ENCODE measurements at places on chromosomes 12 and 14.
A peak's percentile ranks its signal among the peaks of the same experiment; 100 is the strongest.

- no peak for DNase-seq
These were observed 70.9 kb downstream of the MON2 start for GRCh38 chr12:62537551-62537950.

DNA sequence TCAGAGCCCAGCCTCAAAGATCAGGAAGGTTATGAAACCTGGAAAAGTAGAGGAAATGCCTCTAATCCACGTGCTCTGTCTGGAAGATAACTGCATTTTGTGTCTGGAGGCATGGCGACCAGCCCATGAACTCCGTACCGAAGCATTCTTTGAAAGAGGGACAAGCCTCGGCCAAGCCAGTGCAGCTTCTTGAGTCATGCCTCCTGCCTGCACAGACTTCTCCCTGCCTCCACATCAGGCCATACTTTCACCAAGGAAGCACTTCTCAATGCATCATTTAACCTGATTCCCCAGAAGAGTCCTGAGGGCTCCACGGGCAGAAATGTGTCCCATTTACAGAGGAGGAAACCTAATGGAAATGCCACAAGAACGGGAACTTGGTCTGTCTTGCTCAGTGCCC is 3.4 kb downstream of the ACTN1 start:
- no peak for DNase-seq

DNA sequence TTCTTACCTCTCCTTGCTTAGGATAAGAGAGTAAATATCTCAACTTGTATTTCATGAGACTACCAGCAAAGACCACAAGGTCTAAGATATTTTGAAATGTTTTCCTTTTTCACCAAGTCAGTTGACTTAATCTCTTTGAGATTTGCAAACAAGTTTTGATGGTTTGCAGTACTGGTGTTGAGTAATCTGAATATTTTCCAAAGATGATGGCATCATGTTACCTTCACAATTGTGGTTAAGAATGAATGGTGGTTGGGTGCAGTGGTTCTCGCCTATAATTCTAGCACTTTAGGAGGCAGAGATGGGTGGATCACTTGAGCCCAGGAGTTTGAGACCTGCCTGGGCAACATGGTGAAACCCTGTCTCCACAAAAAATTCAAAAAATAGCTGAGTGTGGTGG is 225.7 kb downstream of the TMTC2 start:
- no peak for DNase-seq

GRCh38 chr12:94620621-94621020 is 29.7 kb downstream of the TMCC3 start:
- DNase-seq, result no peak

GRCh38 chr12:127607146-127607725 is 659.7 kb upstream of the TMEM132C start:
- no peak for DNase-seq

- DNase-seq, result peak; percentile 62
These were observed 32.0 kb upstream of the RIMBP2 start for GRCh38 chr12:130747867-130748740.

DNA sequence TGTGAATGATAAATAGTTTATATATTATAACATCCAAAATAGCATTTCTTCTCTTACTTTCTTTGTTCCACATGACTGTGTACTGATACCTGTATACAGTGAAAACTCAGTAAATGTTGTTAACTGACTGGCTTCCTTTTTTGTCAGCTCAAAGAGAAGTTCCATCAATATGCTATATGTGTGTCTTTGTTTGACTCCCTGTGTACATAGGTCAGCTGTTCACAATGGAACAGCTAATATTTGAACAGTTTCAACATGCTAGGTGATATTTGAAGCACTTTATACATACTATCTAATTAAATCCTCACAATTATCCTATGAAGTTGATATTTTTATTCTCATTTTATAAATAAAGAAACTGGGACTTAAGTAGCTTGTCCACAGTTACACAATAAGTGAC is 15.3 kb upstream of the KICS2 start:
- DNase-seq, result no peak

DNA sequence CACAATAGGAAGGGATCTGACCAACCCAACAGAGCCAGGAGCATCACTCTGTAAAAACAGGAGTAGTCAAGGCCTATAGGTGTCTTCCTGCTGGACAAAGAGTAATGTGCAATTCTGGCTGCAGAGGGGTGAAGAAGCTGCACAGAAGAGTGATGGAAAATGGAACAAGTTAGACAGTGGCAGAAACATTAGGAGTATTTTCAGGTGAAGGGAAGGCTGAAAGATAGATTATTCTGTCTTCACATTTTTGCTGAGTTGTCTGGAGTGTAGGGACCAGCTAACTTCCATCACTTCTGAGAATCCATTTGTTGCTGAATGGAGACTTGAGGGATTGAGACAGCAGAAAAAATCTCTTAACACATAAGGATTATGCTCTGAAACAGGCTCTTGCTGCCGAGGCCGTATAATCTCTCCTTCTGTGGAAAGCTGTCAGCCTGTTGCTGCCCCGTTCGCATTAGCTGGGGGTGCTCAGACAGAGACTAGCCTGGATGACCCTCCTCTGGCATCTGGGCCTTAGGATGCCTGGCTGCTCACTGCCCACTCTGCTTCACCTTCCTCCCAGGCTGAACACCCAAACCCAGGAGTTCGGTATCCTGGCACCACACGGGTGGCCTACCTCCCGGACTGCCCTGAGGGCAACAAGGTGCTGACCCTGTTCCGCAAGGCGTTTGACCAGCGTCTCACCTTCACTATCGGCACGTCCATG is 3.1 kb upstream of the ARHGEF25 start:
- no peak for DNase-seq

- no peak for DNase-seq
These were observed 310.2 kb downstream of the MDGA2 start for GRCh38 chr14:47365233-47365632.

- no peak for DNase-seq
These were observed 1.1 kb downstream of the AVIL start for GRCh38 chr12:57817261-57817989.

GRCh38 chr12:3313675-3314663 is 177.0 kb upstream of the PRMT8 start:
- no peak for DNase-seq

DNA sequence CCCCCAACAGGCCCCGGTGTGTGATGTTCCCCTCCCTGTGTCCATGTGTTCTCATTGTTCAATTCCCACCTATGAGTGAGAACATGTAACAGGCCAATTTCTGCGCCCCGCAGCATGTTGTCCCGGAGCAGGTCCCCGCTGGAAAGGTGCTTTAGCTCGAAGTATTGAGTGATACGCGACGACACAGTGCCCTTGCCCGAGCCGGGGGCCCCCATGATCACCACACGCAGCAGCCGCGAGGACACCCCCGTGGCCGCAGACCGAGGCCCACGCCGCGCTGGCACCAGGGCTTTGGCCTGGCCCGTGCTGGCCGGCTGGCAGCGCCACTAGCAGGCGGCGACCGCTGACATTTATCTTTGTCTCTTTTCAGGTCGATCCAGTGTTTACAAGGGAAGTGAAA is 91.7 kb downstream of the GLT1D1 start:
- no peak for DNase-seq

DNA sequence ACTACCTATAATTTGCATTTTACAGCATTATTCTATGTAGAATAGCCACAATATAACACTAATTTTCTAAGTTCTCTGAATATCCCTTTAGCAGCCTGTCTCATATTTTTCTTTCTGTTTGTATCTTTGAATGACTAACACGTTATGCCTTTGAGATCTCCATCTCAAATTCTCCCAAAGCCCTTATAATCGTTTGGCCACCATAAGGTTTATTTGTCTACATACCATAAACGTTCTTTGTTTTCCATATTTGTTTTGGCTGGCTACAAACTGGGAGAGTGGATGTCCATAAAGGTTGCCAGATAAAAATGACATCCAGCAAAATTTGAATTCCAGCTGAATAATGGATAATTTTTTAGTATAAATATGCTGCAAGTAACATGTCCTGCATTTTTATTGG is 203.7 kb downstream of the STXBP6 start:
- no peak for DNase-seq

GRCh38 chr12:132530447-132530846 is 40.5 kb downstream of the FBRSL1 start:
- DNase-seq, result no peak

DNA sequence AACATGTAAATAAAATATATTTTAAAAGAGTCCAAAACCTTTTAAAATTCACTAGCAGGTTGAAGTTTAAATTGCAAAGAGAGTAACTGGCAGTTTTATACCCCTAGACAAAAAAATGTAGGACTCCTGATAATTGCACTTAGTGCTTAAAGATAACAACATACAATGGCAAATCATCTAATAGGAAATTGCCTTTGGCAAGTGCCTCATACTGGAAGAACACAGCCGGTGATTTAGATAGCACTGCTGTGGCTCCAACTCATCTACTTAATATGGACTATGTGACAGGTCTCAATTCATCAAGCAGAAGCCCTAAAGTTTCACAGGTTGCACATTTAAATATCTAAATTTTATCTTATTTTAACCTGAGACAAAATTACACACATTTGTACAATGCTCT is 13.4 kb downstream of the C12orf50 start:
- DNase-seq, result no peak

GRCh38 chr14:32939254-32940065 is 781 bp downstream of the NPAS3 start:
- DNase-seq, result no peak

All from CD4-positive, alpha-beta T cell treated with Interferon alpha-2 for 1 hour (primary cell).